ENCODE measurements at places on chromosomes 11 and 22.

DNA sequence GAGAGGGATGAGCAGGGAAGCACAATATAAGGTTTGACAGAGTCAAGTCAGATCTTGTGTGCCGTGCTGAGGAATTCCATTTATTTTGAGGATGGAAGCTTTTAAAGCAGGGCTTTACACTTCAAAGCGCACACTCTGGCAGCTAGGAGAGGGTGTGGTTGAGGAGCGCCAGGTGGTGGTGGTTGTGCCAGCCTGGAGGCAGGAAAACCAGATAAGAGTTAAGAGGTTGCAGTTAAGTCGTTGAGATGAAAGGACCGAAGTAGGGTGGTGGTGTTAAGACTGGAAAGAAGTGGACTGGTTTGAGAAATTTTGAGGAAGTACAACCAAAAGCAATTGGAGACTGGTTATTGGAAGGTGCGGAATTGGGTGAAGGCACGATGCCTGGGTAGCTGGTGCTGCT lies 231.6 kb upstream of the TBCEL start:
- DNase-seq: no peak

DNA sequence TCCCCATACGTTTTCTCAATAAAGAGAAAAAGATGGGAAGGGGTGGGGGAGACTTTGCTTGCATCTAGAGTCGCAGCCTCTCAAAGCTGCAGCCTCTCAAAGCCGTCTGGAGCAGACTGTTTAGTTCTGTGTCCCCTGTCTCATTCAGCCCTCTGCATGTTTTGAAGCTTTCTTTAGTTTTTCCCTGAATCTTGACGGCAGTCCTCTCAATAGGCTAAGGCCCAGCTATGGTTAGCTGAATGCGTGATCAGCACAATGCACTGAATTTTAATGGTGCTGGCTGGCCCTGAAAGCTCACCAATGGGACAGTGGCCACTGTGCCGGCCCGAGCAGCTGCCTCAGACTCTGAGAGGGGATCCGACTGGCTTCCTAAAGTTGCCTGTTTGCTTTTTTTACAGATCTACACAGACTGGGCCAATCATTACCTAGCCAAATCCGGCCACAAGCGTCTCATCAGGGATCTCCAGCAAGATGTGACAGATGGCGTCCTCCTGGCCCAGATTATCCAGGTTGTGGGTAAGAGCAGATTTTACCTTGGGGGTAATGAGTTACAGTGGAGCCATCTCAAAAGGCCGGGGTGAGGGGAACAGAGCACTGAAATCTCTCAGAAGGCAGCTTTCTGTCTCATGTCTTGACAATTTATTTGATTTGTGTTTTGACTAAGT lies 119.6 kb downstream of the NAV2 start:
- DNase-seq: no peak

GRCh38 chr22:37559901-37560607 lies at the start of gene CDC42EP1:
CDC42EP1 (plus strand) TSS chr22:37560480; CDS start chr22:37566350, 5,870 bp downstream.
- DNase-seq: no peak

- no peak for DNase-seq
Observed at GRCh38 chr11:84524422-84525051, 1102.6 kb downstream of the DLG2 start.

DNA sequence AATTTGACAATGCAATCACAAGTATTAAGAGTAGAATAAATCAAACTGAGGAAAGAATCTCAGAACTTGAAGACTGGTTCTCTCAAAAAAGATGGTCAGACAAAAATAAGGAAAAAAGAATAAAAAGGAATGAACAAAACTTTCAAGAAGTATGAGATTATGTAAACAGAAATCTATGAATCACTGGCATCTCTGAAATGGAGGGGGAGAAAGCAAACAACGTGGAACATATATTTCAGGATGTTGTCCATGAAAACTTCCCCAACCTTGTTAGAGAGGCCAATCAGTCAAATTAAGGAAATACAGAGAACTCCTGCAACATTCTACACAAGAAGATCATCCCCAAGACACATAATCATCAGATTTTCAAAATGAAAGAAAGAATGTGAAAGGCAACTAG lies 235.7 kb downstream of the SBF2 start:
- no peak for DNase-seq

DNA sequence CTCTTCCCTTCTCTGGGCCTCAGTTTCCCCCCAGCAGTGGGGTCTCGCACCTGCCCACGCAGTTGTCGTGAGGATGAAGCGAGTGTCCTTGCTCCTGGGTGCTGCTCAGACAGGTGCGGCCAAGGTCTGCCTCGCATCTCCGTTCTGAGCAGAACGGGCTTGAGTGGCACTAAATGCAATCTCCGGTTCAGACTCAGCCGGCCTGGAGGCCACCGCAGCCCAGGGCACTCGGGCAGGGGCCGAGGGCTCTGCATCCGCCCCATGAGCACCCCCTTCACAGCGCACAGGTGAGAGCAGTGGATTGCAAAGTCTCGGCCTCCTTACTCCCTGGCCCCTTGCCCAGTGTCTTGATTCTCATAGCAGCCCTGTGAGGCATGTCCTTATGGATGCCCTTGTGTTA lies 30.1 kb upstream of the SLC22A12 start:
- DNase-seq: no peak

- no peak for DNase-seq
Observed at GRCh38 chr11:90148900-90149299, 14.4 kb downstream of the NAALAD2 start.

GRCh38 chr11:119875841-119876600 lies 147.0 kb upstream of the NECTIN1 start:
- no peak for DNase-seq

DNA sequence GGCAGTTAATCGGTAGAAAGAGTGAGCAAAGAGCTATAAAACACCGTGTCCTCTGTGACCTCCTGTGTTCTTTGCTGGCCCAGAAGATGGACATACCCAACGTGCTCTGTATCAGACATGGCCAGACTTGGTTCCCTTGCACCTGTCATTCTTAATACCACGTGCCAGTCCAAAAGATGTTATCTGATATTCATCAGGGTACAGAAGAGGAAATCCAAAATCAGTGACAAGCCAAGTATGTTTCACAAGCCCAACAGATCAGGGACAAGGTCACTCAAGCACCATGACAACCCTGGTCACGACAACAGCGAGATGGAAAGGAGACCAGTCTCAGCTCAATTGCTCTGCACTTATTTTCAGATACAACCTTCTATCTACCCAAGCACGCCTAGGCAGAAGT lies 3.4 kb downstream of the LRP4 start:
- no peak for DNase-seq
